HCEC 1CT (cell line): ENCODE measurements at places on chromosomes 4 and X.
A peak's percentile ranks its signal among the peaks of the same experiment; 100 is the strongest.

- no peak for DNase-seq
These were observed 121.0 kb downstream of the PPA2 start for GRCh38 chr4:105352826-105353225.

DNA sequence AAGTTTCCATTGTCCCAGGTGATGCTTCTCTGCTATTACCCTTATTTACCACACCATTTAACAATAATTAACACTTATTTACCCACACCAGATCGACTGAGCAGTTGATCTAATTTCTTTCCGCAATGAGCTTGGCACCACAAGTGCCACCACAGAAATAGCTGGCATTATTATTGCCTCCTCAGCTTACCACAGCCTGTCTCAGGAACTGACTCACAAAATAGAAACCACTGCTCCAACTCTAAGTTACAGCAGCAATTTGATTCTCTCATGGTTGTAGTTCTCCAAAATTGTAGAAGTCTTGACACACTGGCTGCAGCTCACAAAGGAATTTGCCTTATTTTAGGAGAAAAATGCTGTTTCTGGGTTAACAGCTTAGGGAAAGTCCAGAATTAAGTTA, 22.5 kb downstream of the ZNF721 start:
- DNase-seq = no peak

DNA sequence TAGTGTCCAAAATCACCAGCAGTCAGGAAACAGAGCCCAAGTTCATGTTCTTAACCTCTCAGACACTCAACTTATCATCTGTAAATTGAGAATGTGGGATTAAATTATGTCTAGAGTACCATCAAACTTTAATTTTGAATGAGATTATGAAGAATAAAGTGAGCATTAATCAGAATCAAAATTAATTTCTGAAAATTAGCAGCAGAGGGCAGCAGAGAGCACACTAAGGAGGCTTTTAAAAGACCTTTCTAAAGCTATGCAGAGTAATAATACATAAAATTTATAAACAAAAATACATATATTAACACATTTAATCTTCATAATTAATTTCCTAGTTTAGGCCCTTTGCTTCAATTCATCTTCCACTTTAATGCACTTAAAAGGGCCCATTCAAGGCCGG, 7.1 kb downstream of the TASL start:
- DNase-seq = peak; percentile 2

DNA sequence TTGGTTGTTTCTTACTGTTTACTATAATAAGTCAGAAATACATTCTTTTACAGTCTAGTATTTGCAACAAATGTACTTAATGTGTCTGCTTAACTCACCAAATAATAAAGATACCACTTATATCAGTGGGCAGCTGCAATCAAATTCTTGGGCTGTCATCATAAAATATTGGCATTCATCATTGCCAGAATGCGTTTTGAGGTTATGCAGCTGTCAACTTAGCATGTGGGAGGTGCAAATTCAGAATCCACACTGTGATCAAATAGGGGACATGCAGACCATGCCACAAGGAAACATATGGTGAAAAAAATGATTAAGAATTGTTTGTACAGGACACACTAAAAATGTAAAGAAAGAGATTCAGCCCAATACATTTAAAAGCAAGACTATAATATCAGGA, 86.5 kb downstream of the HCCS start:
- no peak for DNase-seq

GRCh38 chr4:38466401-38466800, 197.6 kb upstream of the KLF3 start:
- no peak for DNase-seq

- DNase-seq = no peak
These were observed 65.4 kb upstream of the NKX1-1 start for GRCh38 chr4:1471443-1472147.

DNA sequence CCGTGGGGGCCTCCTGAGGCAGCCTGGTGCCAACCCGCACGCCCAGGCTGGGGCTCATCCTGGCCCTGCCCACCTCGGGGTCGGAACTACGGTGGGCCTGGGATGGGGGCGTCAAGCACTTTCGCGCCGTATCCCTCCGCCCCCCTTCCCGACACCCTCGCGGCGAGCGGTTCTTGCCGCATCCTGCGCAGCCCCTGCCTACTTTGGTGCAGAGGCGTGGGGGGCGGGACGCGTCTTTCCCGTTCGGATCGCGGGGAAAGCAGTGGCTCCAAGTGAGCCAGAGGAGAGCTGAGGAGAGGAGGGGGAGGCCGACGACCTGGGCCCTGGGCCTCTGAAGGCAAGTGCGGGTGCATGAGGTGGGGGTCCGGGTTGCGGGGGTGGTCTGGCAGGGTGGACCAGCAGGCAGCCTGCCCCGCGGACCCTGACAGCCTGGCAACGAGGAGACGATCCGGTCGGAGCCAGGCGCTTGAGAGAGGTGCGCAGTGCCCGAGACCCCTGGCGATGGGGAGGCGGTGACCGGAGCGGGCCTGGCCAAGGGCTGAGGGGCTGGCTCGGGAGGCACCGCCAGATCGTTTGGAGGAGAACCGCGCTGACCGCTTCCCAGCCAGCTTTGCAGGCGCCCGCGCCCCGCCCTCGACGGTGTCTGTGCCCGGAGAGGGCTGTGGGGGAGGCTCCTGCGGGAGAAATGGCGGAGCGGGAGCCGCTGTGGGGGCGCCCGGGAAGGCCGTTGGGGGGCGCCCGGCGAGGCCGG, at the start of gene GPRASP2:
Gene GPRASP2 (plus strand): TSS at position 233 of the 751 bp plus-strand sequence. CDS start 2,422 bp downstream, outside the sequence.
- DNase-seq = peak; percentile 1

DNA sequence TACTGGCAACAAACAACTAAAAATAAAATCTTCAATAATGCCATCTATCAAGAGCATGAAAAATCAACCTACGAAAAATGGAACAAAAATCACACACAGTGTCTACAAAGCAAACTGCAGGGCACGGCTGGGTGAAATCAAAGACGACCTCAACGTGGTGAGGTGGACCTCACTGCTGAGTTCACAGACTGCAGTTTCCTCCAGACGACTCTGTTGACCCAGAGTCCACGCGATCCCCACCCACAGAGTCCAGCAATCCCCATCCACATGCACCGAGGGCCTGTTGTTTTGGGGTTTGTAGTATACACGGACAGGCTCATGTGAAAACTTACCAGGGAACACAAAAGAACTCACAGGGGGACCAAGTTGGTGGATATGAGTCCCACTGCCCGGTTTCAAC, 31.1 kb upstream of the GTPBP6 start:
- DNase-seq = no peak

GRCh38 chr4:73019462-73020047, 50.0 kb downstream of the COX18 start:
- peak; percentile 15 for DNase-seq

DNA sequence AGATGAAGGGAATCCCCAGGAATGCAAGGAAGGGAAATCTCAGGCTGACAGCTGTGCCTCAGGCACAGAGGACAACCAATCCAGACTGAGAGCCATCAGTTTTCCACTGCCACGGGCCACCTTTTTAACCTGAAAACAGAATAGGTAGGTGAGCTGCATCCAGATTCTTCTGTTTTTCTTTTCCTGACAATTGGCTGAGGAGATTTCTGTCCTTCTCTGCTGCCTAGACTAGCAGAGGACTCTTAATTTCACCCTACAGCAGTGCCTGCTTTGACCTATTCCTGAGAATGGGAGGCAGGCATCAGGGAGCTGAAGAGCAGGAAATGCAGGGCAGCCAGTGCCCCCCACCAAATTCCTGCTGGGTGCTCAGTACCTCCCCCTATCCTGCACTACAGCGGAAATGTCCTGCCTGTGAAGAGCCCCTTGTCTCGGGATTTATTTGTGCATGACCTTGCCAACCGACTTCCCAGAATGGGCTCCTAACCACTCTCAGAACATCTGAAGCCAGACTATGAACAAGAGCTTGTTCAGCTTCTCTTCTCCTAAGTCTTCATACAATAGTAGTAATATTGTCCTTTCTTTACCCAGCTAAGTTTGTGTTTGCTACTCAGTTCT, 65.1 kb downstream of the CASK start:
- DNase-seq = no peak

GRCh38 chr4:79983431-79983830, 89.6 kb downstream of the ANTXR2 start:
- no peak for DNase-seq

- DNase-seq = no peak
These were observed 72.1 kb upstream of the MAMLD1 start for GRCh38 chrX:150291014-150291413.

- DNase-seq = no peak
These were observed 62.3 kb downstream of the RTL9 start for GRCh38 chrX:110420771-110421499.

DNA sequence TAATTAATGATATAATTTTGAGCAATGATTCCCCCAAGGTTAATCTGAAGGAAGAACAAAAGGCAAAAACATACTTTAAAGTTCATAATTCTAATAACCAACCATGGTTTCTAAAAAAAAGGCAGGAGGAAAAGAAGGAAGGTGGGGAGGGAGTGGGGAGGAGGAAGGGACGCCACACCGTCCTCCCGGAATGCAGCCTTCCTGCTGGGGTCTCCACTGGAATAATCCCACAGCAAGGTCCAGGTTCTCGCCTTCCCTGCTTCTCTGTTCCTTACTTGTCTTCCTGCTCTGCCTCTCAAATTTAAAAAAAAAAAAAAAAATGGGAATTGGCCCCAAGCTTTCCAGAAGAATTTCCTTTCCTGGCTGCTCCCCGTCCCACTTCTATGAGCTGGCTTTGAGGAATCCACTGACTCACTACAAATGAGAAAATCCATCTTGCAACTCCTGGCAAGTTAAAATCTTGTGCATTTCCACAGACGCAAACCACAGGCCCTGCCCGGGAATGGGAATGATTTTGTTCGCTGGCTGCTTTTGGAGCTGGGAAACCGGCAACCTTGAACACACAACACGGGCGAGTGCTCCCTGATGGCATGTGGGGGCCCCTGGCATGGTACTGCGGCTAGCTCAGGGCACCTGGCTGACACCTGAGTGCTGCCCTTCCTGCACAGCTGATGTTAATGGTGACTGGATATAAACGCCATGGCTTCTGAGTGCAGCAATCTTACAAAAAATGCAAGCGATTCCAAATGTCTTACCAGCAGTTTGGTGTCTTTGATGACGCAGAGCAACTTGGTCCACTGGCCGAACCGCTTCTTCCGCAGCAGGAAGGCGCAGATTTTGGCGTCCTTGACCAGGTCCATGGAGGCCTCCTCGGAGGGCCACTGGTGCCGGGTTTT, 97.0 kb downstream of the AFAP1 start:
- DNase-seq = peak; percentile 95

DNA sequence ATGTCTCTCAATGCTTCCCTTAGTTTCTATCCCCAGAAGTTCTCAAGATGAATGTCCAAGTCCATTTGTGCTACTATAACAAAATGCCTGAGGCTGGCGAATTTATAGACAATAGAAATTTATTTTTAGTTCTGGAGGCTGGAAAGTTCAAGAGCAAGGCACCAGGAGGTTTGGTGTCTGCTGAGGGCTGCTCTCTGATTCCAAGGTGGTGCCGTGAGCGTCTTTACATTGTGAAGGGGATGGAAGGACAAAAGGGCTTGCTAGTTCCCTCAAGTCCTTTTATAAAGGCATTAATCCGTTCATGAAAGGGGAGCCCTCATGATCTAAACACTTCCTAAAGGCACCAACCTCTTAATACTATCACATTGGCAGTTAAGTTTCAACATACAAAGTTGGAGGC, 12.3 kb downstream of the TRIM2 start:
- DNase-seq = no peak

DNA sequence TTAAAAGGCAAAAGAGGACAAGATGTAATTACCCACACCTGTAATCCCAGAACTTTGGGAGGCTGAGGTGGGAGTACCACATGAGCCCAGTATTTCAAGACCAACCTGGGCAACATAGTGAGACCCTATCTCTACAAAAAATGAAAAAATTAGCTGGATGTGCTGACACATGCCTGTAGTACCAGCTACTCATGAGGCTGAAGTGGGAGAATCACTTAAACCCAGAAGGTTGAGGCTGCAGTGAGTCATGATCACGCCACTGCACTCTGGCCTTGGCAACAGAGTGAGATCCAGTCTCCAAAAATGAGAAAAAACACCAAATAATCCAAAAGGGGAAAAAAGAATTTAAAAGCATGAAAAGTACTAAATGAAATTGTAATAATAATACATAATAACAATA, 30.8 kb downstream of the NR0B1 start:
- peak; percentile 60 for DNase-seq

DNA sequence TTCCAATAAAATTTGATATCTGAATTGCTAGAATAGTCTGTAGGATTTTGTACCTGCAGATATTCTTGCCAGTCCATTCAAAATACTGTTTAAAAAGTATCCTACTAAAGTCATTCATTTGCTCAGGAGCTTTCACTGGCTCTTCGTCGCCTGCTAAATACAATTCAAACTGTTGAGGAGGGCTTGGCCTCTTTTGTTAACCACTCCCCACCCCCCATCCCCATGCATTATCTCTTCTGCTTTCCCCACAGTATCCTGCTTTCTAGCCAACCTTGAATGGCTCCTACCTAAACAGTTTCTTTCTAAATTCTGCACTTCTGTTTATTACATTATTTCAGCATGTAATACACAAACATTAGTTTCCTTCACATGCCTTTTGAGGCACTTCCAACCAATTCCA, 230.8 kb downstream of the CPE start:
- DNase-seq = no peak

GRCh38 chrX:82703551-82703950, 804.5 kb upstream of the POU3F4 start:
- DNase-seq = peak; percentile 9
